LHCN-M2 (cell line): ENCODE measurements at places on chromosomes 6 and 20.

DNA sequence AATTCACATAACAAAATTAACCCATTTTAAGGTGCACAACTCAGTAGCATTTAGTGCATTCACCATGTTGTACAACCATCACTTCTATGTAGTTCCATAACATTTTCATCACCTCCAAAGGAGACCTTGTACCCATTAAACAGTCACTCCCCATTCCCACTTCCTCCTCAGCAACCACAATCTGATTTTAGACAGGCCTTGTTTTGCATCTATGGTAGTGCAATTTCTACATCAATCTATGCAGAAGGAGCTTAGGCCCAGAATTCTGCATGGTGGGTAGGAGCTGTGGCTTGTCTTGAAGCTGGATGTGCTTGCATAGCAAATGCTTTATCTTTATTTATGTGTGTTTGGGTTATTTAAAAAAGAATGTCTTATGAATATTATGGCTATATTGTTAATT, 13.5 kb upstream of the HLA-DQA1 start:
- no peak for DNase-seq

- DNase-seq = peak; percentile 72
Observed at GRCh38 chr6:112202639-112203341, 51.6 kb downstream of the LAMA4 start.

DNA sequence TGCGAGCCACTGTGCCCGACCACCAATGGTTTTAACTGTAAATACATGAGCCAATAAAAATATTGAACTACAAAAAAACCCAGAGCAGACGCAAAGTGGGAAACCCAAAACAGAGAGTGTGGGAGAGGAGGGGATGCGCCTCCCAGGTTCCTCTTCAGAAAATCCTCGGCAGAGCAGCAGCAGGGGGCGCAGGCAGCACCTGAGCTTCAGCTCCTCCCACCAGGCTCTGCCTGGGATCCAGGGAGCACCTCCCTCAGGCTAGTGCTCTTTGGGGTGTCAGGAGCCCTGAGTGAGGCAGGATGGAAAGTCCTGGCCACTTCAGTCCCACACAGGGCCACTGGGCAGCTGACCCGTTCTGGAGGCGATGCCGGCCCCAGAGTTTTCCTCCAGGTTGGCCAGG, 536.9 kb upstream of the CDH4 start:
- DNase-seq = no peak

DNA sequence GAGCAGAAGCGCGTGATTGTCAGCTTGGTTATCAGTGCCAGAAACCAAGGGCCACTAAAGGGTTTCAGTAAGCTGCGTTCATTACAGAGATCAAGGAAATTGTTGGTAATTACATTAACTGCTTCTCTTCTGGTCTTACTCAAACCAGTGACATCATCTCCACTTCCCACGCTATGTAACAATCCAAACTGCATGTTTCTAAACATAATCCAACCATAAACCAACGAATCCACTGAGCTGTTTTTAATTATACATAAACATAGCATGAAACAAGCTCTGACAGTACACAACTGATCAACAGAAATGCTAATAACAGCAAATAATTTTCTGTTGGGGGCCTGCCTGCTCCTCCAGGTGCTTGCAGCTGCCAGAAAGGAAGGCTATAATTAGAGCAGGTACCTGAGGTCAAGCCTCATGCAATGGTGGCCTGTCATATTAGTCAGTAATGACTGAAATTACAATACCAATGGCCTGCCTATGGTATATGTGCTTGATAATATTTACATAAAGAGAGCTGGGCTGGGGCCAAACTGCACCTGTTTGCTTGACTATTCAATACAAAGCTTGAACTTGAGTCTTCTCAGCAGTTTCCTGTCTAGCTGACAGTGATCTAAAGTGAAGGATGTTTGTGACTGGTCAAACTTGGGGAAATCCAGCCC, 40.1 kb downstream of the ILRUN start:
- no peak for DNase-seq

DNA sequence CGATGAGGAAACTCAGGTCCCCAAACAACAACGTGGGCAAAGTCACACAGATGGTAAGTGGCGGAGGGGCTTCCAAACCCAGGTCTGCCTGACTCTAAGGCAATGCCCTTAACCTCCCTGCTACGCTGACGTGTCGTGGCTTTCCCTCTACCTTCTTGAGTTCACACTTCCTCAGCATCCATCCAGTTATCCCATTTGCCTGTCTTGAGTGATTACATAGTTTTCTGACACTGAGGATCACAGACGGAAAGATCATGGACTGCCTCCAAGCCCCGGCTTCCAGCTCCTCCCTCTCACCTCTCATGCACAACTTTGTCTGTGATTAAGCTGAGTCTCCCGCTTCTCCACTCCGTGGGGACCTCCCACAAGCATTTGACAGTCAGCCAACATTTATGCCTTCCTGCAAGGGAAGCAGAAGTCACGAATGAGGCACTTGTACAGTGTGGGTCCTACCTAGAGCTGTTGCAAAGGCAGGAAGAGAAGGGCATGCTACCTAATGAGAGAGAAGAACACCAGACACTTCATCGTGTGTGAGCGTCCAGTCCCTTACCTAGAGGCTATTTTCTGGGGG, 33.8 kb downstream of the TBC1D7 start:
- no peak for DNase-seq

- no peak for DNase-seq
Observed at GRCh38 chr6:139055709-139056108, 27.2 kb downstream of the ABRACL start.

GRCh38 chr20:4850960-4851359, 129.3 kb downstream of the PRND start:
- no peak for DNase-seq

GRCh38 chr20:63814891-63815614, 16.0 kb downstream of the ZBTB46 start:
- DNase-seq = no peak

GRCh38 chr6:137800762-137801161, 66.3 kb upstream of the TNFAIP3 start:
- DNase-seq = no peak

GRCh38 chr20:57076152-57076652, 190.2 kb downstream of the BMP7 start:
- no peak for DNase-seq

GRCh38 chr20:55054453-55054852, 579.1 kb downstream of the DOK5 start:
- no peak for DNase-seq

- DNase-seq = peak; percentile 83
Observed at GRCh38 chr6:52233975-52234823, 10.1 kb downstream of the IL17F start.

- no peak for DNase-seq
Observed at GRCh38 chr6:35043381-35044130, 97.6 kb downstream of the TCP11 start.

- peak; percentile 46 for DNase-seq
Observed at GRCh38 chr6:128515550-128516513, 4.6 kb downstream of the PTPRK start.

GRCh38 chr20:1381753-1382591, 10.9 kb downstream of the FKBP1A start:
- DNase-seq = no peak

DNA sequence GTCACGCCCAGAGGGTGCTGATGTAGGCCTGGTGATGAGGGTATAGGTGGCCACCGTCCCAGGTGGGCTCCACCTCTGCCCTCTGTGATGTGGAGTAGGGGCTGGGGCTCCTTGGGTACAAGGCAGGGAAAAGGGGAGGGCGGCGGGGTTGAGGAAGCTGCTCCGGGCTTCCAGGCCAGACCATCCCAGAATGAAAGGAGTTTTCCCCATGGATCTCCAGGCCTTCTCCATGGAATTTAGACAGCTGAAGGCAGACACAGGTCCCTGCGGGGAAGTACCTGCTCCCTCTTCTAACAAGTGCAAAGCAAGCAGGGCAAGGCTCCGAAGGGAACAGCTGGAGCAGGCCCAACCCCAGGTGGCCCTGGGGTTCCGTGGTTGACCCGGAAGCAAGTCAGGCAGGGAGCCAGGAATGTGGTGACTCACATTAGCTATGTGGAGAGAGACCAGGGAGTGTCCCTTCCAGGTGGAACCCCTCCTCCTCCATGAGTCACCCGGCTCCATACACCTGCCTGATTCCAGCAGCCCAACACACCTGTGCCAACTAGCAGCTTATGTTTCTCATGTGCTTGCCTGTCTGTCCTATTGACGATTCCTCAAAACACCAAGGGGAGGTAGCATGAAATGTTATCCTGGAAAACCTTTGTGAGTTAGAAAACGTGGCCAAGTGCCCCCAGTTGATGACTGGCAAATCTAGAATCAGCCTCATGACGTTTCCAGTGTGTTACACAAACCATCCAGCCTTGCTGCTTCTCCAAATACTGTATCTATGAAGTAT, 59.7 kb upstream of the SNX9 start:
- DNase-seq = peak; percentile 64

DNA sequence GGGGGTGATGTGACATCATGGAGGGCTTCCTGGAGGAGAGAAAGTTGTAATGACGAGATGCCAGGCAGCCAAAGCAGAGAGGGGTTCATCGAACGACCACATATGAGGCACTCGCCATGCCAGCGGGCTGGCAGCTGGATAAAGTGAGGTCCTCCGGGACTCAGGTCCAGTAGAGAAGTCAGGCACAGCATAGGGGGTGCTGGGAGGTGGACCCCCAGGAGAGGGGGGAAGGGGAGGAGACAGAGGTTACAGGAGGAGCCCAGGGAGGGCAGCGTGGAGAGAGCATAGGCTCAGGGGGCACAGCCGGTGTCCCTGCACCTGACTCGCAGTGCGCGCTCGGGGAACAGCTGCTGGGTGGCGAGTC, 174.7 kb downstream of the BMP7 start:
- no peak for DNase-seq

DNA sequence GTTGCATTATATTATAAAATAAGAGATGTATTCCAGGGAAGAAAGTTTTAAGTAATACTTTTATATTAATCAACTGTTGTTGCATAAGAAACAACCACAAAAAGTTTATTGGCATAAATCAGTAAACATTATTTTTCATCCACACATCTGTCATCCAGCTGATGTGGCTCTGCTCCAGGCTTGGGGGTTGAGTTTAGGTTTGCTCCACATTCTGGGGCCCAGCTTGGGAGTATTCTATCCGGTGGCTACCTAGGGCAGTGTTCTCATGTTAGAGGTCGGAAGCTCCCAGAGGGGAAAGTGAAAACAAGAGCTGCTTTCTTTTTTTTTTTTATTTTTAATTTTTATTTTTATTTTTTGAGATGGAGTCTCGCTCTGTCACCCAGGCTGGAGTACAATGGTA, 728.4 kb upstream of the FLRT3 start:
- DNase-seq = no peak

GRCh38 chr6:53837865-53838769, 43.3 kb downstream of the LRRC1 start:
- no peak for DNase-seq

DNA sequence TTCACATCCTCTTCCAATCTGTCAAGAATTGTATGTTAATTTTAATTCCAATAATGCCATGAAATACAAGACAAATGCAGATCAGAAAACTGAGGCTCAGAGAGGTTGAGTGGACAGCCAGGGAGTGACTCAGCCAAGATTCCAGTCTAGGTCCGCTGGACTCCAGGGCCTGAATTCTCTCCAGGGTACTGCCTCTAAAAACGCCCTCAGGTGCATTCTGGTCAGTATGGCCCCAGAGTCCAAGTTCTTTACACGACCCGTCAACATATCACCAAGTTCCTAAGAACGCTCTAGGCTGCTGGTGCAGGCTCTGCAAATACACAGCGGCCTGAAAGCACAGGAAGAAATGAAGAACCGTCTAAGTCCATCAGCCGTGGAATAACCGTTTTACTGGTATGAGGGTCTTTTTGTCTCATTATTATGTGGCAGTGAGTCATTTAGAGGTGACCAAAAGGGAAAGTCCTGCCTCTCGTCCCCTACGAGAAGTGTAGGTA, 709 bp upstream of the ASXL1 start:
- peak; percentile 52 for DNase-seq

DNA sequence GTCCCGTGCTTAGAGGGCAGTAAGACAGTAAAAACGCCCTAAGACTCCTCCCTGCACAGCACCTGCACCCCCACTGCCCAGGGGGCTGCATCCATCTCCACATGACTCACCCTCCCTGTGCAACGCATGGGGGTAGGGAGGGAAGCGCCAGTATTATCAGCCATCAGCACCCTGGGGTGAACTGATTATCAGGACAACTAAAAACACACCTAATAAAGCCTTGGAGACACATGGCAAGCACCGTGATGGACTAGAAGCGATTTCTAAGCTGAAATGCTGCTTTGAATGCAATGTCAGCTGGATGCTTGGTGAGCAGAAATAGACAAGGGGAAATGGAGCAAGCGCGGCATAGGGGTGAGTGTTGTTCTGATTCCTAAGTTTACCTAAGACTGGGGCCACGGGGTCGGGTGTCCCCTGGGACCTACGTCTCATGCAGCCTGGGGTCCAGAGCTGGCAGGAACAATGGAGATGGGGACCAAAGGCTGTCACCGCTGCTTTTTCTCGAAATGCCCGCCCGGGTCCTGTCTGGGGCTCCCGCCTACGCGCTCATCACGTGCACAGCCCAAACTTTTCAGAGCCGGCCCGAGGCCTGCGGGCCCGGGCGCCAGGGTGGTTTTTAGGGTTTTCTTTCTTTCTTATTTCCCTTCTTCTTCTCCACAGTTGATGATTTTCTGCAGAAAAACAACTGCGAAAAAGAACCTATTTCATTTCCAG, 702 bp upstream of the TNFAIP3 start:
- DNase-seq = no peak

GRCh38 chr20:60214901-60215815, 256.9 kb downstream of the CDH26 start:
- peak; percentile 16 for DNase-seq

GRCh38 chr20:50837532-50838321, 42.9 kb downstream of the BCAS4 start:
- DNase-seq = no peak

- peak; percentile 43 for DNase-seq
Observed at GRCh38 chr20:11153819-11154218, 480.0 kb upstream of the JAG1 start.

- DNase-seq = no peak
Observed at GRCh38 chr6:89260832-89261231, 43.7 kb upstream of the GABRR1 start.

DNA sequence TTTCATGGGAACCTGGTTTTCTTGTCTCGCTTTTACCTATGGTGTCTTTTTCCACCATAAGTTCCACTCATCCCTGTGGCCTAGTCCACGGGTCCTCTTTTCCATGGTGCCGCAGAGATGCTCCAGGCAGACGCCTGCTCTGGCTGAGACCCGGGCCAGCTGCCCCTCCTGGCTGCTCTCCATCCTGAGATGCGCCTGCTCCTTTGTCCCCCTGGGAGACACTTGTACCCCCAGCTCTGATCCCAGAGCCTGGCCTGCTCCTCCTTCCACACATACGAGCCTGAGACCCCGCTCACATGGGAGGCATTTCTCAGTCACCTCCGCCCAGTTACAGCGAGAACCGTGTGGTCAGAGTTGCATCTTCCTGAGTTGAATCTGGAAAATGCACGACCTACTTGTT, 29.6 kb downstream of the RNASET2 start:
- no peak for DNase-seq
